ENCODE measurements at places on chromosomes 16 and 17.

DNA sequence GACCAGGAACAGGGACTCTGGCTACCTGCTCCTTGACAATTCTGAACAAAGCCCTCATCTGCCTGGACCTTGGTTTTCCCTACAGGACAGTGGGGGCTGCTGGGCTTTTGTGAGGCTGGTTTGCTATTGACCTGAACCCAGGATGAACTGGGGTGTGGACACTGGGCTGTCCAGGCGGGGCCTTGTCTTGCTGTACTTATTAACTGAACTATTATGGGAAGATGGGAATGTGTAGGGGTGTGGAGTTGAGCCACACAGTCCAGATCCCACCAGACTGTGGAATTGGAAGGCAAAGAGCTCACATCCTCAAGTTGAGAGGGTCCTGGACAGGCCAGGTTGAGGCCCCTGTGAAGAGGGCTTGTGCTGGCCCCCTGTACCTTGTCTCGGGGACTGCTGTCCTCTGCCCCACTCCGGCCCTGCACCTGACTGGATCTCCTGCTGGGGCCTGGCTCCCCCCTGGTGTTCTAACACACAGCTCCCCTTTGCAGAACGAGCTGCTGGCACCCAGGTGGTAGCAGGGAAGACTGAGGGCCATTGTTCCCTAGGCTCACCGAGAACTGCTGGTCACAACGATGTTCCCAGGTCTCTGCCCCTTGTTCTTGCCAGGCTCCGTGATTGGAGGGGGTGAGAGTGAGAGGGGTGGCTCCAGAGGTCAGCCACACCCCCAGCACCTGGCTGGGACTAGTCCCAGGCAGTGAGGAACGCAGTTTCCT, 51.8 kb upstream of the CDC42EP4 start:
- no peak for DNase-seq

DNA sequence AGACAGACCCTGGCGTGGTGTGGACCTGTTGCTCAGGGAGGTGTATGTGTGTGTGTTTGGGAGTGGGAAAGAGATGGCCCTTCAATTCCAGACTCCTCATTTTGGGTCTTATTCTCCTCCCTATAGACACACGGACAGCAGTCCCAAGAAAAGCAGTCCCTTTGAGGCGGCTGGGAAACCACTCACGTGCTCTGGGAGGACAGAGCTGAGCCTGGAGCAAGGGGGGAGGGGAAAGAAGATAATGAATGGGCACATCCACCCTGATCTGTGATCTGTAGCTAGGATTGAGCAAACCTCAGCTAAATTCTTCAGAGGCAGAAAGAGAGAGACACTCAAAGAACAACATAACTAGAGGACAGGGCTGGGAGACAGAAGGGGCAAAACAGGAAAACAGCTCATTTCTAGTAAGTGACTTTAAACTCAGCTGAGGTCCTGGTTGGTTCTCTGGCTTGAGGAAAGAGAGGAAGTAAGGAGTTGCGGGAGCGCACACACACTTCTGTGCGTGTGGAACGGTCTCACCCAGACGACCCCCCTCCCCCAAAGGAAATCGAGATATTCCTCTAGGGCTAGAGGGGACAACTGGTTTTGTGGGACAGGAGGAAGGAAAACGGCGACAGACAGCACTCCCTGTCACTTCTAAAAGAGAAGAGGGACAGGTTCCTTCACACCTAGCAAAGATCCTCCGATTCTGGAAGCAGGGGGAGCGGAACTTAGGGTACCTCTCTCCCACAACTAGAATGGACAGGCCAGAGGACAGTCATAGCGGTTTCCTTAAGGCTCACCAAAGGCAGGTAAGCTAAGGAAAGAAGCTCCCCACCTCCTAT, 658 bp downstream of the RAB5C start:
- DNase-seq: no peak

DNA sequence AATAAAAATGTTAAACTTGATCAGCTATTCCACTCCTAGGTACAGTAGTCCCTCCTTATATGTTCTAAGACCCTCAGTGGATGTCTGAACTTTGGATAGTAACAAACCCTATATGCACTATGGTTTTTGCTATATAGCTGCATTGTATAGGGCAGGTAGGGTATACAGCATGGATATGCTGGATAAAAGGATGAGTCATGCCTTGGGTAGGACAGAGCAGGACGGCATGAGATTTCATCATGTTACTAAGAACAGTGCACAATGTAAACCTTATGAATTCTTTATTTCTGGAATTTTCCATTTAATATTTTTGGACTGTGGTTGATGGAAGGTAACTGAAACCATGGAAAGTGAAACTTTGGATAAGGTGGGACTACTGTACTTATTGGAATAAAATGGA, 235.1 kb downstream of the CEP112 start:
- DNase-seq: no peak

DNA sequence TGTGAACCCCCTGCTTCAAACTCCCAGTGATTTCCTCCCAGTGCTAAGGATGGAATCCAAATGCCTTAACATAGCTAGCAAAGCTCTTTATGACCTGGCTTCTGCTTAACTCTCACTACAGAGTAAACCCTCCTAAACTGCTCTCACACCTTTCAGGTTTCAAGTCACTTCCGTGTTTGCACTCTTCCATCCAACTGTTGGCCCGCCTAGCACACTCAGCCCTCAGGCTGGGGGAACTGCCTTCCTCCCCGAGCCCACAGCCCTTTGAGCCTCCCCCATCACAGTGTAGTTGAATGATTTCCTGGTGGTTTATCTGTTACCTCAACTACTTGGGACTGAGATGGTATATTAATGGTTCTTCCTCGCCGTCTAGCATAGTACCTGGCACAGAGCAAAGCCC, 342.5 kb downstream of the NPIPA8 start:
- no peak for DNase-seq

- DNase-seq: no peak
Observed at GRCh38 chr17:45436161-45436560, 3.5 kb upstream of the ARHGAP27 start.

- no peak for DNase-seq
Observed at GRCh38 chr17:83186751-83187421, 107.5 kb downstream of the METRNL start.

All from activated CD8-positive, alpha-beta memory T cell treated with anti-CD3 and anti-CD28 coated beads for 1 hour (primary cell).